Thyroid gland (tissue), 4 donors: ENCODE measurements at places on chromosomes 2 and 18. TPM values are rescaled to one million over a fixed set of nuclear protein-coding genes. Genes with fewer than 3 reads are reported as not detected.
A peak's percentile ranks its signal among the peaks of the same experiment; 100 is the strongest.

Gene ERMN
- total RNA-seq = 0.49 TPM

Gene ACADL
- total RNA-seq = 97.0 TPM

Gene MYO5B
- total RNA-seq = 101 TPM

Gene QPCT
- total RNA-seq = 3.2 TPM

Gene HOXD10
- not detected for total RNA-seq

Gene ABCG5
- total RNA-seq = not detected

DNA sequence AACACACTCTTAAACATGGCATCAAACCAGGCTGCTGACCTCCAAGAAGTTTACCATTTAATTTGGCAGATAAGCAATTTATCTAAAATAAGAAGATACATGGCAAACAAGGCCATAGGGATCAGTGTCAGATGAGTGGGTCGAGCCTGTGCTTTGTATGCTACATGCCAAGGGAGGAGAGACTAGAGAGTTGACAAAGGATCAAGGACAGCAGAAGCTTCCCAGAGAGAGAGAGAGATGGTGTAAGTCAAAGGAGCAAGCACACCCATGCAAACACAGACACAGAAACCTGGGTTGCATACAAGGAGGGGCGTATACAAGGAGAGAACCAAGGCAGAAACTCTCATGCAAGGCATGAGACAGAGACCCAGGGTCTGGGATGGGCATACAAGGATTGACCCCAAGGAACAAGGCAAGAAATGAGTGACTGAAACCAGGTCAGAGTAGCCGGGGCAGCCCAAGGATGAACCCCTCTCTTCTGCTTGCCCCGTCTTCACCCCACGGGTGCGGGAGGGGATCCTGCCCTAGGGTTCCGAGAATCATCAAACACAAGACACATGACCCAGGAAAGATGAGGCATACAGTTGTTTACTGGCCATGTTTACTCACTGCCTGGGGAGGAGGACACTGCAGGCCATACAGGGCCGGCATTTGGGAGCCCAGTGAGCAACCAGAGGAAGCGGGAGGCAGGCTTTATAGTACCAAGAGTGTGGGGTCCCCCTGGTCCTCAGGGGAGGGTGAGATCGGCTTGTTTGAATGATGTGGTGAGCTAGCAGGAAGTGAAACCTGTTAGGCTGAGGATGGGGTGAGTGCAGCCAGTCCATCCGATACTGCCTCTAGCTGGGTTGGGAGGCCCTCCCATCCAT lies 529.2 kb upstream of the ID2 start:
- no peak for DNase-seq

- no peak for DNase-seq
These were observed 172.2 kb downstream of the LDLRAD4 start for GRCh38 chr18:13390711-13391110.

GRCh38 chr2:119429225-119429981 lies 2.3 kb upstream of the TMEM37 start:
- DNase-seq = peak; percentile 50

DNA sequence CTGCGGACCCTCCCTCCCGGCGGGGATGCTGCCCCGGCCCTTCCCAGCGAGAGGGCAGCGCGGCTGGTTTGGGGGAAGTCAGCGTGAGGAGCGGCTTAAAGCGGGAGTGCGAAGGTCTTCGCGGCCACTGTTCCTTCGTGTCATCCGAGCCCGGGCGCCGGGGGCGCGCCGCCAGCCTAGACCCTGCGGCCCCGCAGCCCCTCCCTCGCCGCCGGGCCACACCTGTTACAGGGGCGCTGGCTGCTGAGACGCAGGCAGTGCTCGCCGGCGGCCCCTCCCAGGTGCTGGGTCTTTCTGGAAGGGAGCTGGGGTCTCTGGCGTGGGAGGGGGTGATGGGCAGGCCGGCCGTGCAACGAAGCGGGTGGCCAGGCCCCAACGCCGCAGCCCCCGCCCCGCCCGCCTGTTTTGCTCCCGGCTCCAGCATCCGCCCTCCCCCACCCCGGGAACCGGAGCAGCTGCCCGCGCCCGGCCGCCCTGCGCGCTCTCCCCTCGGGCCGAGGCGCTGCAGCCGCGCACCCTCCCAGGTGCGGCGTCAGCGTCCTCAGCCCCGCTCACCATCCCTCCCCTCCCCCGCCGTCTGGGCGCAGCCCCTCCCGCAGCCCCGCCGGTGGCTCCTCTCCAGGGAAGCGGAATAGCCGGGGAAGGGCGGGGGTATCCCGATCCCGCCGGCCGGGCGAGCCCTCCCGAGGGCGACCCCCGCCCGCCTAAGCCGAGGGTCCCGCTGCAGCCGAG lies 727 bp downstream of the KIF1A start:
- no peak for DNase-seq

- DNase-seq = no peak
These were observed 170.1 kb upstream of the THUMPD2 start for GRCh38 chr2:39949131-39949530.

- DNase-seq = peak; percentile 92
These were observed 16.3 kb upstream of the BOK start for GRCh38 chr2:241542278-241542605.

- DNase-seq = no peak
These were observed 284.7 kb downstream of the IRS1 start for GRCh38 chr2:226514895-226515294.

GRCh38 chr2:163469561-163469962 lies 266.2 kb downstream of the FIGN start:
- no peak for DNase-seq

- DNase-seq = no peak
These were observed 845 bp downstream of the EML4 start for GRCh38 chr2:42169874-42170521.

GRCh38 chr2:174593574-174594203 lies 3.9 kb downstream of the WIPF1 start:
- no peak for DNase-seq

DNA sequence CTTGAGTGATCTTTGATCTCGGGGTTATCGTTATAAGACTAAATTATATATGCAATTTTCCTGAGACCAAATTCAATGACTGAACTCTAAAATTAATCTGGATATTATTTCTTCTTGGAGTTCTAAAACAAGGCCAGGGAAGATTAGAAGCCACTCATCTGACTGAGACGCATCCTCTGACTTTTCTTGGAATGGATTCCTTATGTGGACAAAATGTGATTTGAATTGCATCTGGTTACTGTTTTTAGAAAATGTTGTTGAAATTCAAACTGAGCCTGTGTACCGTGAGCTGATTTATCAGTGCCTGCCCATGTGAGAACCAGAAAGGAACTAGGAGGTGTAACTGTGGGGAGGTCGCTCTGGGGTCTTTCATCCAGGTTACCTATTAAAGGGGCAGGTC lies 330.8 kb downstream of the OSR1 start:
- no peak for DNase-seq

DNA sequence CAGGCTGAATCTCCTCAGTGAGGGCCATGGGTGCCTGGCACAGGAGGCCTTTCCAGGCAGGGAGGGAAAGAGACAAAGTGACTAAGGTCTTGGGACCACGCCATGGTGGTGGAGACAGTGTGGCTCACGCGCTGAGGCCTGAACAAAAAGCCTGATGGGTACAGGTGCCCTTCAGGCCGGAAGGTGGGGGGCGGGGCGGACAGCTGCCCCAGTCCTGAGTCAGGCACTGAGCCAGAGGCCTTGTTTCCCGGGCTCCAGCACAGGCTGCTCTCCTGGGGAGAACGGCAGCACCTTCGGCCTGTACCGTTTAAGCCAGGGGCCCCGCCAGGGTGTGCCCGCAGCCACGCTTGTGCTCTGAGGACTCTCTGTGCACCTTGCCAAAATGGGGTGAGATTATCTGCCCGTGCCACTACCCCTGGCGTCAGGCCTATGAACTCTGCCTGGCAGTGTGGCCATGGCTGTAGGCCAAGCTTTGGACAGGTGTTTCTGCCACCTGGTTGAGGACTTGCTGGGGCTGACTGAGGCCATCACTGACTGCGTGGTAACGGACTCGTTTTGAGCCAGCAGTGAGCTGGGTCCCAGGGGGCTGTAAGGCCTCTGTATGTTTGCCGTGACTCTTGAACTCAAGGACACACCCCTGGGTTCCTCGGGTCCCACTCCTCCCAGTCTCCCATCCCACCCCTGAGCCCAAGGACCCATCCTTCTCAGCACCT lies 31.7 kb upstream of the DNMT3A start:
- DNase-seq = peak; percentile 94
